ENCODE measurements at places on chromosomes 3 and 15.

DNA sequence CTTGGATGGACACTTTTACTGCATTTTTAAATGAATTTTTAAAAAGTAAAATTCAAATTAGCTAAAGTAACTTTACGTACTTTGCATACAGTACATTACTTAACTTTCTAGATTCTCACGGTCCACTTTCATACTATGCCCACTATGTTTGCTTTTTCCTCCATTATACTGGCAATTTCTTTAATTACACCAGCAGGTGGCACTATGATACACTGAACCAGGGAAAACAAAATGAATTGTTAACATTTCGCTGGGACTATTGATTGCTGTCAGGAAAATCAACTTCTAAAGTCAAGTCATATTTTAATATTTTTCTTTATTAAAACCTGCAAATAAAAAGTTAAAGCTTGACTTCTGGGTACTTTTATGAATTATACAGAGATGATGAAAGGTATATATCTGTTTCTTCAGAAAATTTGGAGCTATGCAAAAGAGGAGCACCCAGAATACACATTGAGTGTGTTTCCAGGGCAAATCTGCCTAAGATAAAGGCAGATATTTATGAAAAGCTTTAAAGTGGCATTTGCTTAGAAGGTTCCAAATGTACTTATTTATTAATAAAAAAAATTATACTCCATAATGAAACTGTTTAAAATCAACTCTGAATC lies 21.8 kb upstream of the POU1F1 start:
- DNase-seq, result no peak

- no peak for DNase-seq
These were observed 57.9 kb upstream of the ABHD2 start for GRCh38 chr15:89030311-89030710.

DNA sequence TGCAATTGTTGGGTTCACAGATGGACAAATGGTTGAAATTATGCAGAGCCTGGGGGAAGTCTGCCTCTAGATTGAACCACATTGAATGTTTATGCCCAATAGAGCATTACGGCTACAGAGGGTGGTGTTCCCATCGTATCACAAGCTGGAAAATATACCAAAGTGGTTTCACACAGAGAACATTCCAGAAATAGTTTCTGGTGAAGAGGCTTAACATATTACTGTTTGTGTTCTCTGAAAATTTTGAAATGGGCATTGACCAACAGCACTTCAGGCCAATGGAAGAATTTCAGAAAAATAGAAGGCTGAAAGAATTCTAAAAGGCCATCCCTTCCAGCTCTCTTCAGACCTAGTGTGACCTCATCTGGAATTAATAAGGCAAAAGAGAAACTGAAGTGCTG lies 203.9 kb downstream of the NEK10 start:
- no peak for DNase-seq

DNA sequence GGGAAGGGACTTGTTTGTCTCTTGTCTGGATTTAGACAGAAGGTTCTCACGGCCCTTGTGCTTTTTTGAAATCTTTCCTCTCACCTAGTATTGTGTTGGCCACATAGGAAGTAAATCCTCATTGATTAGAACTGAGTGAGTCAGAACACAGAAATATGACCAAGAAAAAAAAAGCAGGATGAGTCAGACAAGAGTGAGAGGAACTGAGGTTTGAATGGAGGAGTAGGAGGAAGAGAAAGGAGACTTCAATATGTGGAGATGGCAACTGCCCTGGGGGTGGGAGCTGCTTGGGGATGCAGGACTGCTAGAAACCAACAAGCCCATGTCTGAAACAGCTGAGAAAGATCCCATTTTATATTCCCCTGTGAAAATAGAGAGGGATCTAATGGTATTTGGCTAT lies 194.1 kb upstream of the ZBTB20 start:
- no peak for DNase-seq

DNA sequence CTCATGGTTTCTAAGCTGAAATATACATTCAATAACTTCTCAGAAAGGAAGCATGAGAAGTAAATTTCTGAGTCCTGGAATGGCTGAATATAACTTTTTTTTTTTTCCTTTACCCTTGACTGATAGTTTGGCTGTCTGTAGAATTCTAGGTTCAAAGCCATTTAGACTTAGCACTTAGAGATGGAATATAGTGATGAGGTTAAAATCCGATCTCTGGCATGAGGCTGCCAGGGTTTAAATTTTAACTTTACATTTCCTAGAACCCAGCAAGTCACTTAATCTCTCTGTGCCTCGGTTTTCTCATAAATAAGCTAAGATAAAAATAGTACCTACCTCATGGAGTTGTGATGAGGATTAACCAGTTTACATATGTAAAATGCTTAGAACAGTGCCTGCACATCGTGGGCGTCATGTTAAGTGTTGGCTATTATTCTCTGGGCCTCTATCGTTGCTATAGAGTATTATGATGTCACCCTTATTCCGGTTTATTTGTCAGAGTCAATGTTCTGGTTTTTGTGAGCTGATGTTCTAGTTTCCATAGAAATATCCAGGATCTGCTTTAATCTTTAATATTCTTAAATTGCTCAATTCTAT lies 199.8 kb upstream of the TLE3 start:
- DNase-seq, result no peak

DNA sequence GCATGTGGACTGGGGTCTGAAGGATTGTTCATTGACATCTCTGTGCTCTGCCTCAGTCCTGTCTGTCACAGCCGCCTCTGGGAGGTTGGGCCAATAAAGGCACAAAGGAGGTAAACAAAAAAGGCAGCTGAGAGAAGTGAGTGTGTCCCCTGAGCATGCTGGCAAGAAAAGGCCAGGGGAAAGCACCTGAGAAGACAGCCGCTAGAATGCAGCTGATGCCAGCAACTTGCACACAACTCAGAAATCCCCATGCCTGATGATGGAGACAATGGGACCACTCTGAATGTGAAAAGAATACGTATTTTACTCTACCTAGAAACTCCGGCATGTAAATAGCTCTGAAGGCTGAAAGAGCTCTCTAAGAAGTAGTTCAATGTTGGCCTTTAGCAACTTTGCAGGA lies 118.7 kb downstream of the KCNH8 start:
- DNase-seq, result no peak

- DNase-seq, result no peak
These were observed 41.9 kb upstream of the ABHD10 start for GRCh38 chr3:111936967-111937366.

- DNase-seq, result no peak
These were observed 4.1 kb downstream of the ITGB5 start for GRCh38 chr3:124882816-124883747.

DNA sequence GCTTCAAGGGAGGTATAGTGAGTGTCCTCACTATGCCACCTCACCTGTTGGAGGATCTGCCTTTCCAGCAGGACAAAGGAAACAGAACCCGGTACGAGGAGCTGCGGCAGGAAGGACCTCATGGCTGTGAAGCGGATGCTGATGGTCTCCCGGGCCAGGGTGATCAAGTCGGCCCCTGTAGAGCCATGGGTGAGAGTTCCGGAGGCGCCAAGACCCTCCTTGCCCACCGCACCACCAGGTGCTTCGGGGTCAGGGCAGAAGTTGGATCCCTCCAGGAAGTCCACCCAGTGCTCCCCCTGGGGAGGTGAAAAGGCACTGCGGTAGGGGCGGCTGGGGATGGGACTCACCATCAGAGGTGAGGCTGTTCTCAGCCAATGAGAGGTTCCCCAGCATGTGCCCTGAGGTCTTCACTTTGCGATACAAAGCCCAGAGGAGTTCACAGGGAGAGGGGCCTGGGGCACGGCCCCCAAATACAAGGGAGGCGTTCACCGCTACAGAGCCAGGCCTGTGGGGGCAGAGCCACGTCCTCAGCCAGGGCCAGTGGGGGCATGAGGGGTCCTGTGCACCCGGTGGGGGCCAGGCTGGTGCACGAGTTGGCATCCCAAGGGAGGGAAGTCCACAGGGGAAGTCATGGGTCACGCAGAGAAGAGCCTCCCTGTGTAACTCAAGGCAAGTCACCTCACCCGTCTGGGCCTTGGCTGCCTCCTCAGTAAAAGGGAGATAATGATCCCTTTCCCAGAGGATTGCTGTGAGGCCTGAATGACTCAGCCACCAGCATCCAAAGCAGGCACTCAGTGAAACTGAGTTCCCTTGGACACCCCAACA lies 27.7 kb downstream of the C15orf39 start:
- no peak for DNase-seq

DNA sequence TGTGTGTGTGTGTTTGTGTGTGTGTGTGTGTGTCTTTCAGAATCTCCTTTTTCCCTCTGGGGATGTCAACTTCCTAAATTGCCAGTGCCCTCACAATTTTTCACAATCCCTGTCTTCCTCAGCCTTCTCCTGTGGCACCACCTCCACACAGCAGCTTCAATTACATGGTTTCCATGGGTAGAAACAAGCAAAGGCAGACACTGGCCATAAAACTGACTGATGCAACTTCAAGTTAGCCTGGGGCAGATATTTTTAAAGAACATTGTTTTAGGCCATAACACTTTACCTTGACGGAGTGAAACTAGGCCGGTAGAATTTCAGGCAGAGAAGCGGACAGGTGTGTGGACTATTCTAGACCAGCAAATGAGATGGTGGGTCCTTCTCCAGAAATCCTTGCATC lies 405.8 kb upstream of the SUCLG2 start:
- no peak for DNase-seq

DNA sequence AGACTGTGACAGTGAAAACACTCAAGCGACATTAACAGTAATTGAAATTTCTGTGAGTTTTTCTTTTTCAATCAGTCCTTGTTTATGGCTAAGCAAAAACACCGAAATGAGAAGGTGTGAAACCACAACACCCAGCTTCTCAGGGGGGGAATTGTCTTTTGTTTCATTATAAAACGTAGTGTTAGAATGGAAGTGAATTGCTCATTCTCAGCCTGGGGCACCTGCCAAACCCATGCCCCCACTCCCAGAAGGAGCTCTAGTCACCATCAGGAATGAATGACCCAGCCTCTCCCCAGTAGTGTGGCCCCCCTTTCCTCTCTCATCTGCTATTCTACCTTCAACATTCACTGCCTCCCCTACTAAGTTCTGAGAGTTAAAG lies 185.8 kb upstream of the CFAP20DC start:
- no peak for DNase-seq

DNA sequence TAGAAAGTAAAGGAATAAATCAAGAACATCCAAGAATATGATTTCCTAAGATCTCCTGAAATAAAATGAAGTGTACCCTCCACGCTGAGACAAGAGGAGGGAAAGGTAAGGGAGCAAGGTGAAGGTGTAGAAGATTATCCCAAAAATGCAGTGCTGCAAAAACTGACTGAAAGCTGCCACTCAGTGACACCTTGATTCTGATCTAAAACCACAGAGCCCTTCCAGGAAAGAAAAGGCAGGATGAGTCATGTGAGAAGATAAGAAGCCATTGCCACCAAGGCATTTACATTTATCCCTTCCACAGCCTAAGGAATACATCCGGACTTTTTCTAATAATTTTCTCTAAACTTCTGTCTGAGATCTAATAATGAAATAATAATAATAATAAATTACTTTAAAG lies 49.9 kb downstream of the IGSF11 start:
- no peak for DNase-seq

DNA sequence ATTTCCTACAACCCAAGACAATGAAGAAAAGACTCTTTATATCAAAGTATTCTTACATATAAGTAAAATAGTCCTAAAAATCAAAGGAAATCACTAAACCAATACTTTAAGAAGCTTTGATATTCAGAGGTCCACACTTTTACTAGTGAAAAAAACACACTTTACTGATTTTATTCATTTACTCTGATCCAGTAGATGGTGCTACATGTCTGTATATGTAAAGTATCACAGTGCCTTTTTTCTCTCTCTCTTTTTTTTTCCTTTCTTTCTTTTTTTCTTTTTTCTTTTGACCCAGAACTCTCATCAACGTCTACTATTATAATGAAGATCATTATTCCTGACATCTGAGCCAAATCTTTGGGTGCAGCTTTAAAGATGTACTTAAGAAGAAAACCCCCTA lies 10.8 kb upstream of the CCDC39 start:
- DNase-seq, result no peak

- DNase-seq, result no peak
These were observed 11.7 kb upstream of the CP start for GRCh38 chr3:149233323-149233722.

DNA sequence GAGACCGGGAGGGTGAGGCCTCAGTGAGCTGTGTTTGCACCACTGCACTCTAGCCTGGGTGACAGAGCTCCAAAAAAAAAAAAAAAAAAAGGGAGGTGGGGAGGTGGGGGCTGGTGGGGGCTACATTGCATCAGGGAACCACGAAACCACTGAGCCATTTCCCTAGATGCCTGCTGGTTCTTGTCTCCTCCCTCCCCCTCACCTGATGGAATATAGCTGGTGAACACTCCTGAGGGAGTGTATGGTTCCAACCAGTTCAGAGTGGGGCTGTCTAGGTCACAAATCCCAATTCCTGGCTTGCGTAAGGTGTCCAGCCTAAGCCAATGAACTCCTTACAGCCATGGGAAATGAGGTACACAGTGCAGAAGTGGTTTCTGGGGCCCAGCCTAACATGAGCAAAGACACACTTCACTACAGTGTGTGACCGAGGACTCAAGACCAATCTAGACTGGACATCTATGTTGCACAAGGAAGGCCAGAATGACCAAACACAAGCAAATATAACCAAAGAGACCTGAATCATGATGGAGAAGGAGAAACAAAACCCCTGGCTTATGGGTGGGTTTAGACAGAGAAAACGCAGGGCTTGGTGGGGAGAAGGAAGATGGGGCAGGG lies 39.1 kb upstream of the OSBPL11 start:
- DNase-seq, result no peak

DNA sequence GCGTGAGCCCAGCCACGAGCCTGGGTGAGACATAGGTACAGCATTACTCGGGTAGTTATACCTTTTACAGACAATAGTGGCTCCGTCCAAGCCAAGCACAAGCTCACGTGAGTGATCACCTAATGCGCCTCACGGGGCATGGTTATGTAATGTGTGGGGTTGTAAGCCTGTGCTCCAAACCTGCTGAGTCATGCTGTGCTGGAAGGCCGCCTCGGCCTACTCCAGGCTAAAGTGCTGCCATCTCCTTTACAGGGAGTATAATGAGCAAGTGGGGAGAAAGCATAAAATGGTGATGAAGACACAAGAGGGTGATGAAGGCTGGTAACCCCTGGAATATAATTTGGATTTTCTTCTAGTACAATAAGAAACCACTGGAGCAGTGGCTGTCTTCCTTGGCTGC lies 175.8 kb upstream of the STT3B start:
- no peak for DNase-seq

DNA sequence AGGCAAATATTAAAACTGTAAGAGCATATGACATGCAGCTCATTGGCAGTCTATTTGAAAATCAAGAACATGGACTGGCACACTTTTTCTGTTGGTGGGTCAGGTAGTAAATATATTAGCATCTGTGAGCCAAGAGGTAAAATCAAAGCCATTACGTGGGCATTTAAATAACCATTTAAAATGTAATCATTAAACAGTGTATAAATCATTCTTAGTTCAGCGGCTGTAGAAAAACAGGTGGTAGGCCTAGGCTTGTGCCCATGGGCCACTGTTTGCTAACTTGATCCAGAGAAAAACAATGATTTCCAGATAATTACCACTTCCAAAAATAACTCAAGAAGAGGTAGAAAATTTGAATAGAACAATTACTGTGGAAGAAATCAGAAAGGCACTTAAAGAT lies 105.1 kb downstream of the CHST2 start:
- no peak for DNase-seq
